ENCODE measurements at places on chromosomes 4 and X.

DNA sequence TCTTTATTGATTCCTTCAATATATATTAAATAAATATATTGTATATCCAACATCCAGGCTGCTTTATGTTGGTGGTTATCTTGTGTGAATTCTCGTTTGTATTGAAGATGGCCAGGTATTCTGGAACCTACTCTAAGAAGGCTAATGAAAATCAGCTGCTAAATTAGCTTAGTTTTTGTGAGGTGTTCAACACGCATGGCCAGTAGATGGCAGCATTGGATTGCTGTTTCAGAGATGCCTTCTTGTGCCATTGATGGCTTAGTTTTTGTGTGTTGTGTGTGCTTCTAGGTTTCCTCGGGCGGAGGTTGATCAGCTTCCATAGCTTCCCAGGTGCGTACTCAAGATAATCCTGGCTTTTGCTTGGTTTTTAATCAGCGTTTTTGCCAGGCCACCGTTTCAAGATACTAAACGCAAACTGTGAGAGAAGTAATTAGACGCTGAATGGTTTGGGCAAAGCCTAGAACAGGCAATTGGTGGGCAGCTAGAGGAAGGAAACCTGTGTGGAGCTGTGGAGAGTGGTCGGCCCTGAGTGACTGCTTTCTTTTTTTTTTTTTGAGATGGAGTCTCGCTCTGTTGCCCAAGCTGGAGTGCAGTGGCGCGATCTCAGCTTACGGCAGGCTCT, 15.1 kb downstream of the NOCT start:
- peak; percentile 51 for DNase-seq

- DNase-seq: peak; percentile 56
These were observed 154.7 kb upstream of the STX18 start for GRCh38 chr4:4696530-4696929.

GRCh38 chr4:112253382-112254000, 21.9 kb downstream of the AP1AR start:
- no peak for DNase-seq

DNA sequence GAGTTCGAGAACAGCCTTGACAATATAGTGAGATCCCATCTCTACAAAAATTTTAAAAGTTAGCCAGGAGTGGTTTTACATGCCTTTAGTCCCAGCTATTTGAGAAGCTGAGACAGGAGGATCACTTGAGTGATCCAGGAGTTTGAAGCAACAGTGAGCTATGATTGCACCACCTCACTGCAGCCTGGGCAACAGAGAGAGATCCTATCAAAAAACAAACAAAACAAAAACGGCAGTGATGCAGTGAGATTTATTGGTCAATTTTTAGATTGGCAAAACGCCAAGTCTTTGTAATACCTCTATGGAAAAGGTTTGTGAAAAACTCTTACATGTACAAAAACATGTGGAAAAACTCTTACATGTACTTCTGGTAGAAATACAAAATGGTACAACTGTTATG, 91.3 kb downstream of the PTPN13 start:
- no peak for DNase-seq

- no peak for DNase-seq
These were observed 39.8 kb upstream of the S100G start for GRCh38 chrX:16610121-16610621.

DNA sequence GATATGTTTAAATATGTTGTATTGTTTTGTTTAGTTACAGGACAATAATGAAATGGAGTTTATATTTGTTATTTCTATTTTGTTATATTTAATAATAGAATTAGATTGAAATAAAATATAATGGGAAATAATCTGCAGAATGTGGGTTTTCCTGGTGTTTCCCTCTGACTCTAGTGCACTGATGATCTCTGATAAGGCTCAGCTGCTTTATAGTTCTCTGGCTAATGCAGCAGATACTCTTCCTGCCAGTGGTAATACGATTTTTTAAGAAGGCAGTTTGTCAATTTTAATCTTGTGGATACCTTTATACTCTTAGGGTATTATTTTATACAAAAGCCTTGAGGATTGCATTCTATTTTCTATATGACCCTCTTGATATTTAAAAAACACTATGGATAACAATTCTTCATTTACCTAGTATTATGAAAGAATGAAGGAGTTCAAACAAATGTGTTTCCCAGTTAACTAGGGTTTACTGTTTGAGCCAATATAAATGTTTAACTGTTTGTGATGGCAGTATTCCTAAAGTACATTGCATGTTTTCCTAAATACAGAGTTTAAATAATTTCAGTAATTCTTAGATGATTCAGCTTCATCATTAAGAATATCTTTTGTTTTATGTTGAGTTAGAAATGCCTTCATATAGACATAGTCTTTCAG, 26.9 kb downstream of the NUDT6 start:
- no peak for DNase-seq

DNA sequence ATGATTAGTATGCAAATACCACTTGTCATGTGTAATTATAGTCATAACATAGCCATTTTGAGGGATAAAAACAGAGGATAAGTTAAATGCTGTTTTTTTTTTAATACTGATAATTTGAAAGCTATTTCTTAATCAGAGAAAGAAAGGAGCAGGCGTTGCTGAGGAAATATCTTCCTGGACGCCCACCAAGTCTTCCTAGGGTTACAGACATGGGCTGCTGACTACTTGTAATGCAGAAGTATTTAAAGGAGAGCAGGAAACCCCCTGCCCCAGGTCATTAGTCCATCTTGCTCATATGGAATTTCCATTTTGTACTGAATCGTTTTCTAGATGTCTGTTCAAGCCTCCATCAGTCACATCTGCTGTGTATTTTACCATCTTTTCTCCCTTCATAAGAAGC, 176.2 kb downstream of the ADGRL3 start:
- no peak for DNase-seq

DNA sequence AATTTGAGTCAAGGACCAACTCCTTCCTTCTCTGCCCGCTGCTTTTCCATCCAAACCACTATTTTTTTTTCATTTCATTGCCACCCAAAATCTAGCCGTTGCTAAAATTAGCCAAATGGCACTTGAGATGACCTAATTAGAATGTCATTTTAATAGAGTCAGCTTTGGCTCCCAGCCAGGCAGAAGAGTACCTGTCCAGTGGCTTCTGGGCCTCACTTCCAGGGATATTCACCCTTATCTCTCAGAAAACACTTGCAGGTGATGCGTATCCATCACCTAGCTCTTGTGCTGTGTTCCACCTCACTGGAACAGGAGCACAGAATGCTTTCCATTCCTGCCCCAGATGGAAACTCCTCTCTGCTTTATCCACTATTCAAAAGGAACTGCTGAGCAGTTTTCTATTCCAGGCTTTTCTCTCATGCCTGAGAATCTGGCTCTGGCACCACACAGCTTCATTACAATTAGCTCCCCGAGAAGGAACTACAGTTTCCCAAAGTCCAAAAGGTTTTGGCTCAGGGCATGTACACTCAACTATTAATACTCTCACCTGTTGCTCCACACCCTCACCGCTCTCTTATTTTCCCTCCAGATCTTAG, 18.5 kb downstream of the MAGEA9B start:
- DNase-seq: no peak

DNA sequence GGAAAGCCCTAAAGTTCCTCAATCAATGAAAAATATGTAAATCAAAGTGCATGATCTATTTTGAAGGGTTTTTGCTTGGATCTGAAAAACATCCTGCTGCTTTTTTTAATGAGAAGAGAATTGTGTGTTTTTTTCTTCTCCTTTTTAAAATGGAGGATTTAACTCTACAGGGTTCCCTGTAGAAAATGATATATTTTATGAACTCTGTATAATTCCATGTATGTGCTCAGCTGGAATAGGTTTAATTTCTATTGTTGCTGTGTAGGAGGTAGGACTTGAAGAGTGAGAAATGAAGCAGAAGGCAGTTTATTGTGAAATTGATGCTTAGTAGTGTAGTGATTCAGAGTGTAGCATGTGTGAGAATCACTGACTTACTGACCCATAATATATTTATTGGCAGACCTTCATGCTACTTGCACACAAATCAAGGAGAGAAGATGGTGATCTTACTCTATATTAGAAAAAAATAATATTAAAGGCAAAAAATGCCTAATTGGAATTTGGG, 286.8 kb upstream of the FSTL5 start:
- no peak for DNase-seq

DNA sequence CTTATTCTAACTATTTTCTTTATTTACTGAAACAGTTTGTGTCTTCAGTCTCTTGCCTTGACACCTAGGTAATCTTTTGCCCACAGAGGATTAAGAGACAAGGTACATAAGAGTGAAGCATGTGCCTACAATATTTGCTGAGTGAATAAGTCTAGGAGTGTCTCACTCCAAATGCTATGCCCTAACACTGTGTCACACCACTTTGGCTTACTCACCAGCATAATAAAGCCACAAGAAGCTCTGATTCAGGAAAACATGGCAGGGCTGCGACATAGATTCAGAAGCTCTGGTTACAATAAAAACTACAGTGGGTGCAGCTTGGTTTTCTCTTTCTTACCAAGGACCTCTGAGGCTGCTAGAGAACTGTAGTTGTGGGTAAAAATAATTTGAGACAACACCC, 127.1 kb downstream of the RBM46 start:
- no peak for DNase-seq

- no peak for DNase-seq
These were observed 16.7 kb upstream of the SOD3 start for GRCh38 chr4:24778464-24779225.

GRCh38 chr4:22502895-22503814, 12.7 kb downstream of the ADGRA3 start:
- no peak for DNase-seq

DNA sequence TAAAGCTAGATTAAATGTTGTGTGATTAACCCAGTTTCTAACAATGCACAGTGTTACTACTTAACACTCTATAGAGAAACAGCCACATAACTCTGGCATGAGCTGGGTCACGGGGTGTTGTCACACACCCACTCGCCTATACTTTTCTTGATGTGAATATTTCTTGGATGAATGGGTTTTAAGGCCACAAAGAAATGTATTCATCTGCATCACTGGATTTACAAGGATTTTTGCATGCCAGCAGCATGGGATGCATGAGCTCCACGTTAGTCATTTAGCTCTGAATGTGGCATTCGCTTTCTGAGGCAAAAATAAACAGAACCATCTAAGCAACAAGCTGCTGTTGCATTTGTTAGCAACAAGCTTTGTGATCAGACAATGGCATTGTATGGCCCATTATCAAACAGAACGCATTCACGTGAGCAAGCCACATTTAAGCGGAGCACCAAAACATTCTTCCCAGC, 89.7 kb downstream of the LRP2BP start:
- no peak for DNase-seq

DNA sequence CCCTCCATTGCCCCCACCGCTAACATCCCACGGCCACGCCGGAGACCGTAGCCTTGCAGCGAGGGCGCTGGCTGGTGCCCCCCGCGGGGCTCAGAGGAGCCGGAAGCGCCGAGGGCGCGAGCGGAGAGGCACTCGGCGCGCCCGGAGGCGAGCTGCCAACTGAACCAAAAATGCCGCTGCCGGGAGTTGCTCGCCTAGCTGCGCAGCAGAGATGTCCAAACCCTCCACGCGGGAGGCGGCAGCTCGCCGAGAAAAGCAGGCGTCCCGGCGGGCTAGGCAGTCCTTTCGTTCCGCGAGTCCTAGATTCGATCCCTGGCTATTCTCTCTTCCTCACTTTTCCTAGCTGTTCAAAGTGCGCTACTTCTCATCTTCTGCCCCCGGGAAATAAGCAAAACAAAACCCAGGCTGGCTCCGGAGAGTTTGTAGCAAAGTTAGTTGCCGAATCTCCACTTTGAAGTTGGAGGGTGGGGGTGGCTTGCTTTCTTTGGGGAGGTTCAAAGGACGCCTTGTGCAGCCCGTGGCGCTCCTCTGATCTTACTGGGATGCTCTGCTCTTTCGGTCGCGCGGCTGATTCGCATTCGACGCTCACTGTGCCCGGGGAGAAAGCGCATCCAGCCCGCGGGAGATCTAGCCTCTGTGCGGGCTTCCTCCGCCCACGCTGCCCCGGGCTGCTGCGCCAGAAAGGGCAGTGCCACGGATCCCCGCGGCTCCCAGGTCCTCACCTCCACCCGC, 723 bp downstream of the NKX6-1 start:
- DNase-seq: no peak

DNA sequence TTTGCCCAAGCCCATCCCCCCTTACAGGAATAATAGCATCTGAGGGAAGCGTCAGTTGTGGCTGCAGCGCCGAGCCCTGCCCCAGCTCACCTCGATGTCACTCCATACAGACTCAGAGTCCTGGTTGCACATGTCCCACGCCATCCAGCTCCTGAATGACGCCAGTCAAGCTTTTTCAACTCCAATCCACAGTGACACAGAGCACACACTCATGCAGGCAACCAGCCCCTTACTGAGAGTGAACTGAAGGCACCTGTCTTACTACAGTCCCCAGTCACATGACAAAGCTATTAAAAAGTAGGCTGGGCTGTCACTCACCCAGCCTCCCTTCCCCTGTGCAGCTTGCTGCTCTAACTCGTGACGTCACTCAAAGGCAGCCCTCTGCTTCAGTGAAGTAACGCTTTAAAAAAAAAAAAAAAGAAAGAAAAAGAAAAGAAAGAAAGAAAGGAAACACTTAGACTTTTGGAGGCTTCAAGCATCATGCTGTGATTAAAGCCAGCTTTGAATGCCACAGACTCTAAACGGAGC, at the start of gene PPARGC1A:
Gene PPARGC1A, minus strand, starts transcription at position 234 of the 528 bp plus-strand sequence. Its CDS starts 90 bp downstream, at position 144.
- no peak for DNase-seq

- no peak for DNase-seq
These were observed 9.7 kb upstream of the MYOZ2 start for GRCh38 chr4:119125931-119126330.

- no peak for DNase-seq
These were observed 171.3 kb downstream of the BTC start for GRCh38 chr4:74623041-74623440.

GRCh38 chr4:7323872-7324650, 110.7 kb downstream of the PSAPL1 start:
- peak; percentile 54 for DNase-seq

GRCh38 chr4:182427554-182427953, 184.4 kb downstream of the TENM3 start:
- DNase-seq: no peak

DNA sequence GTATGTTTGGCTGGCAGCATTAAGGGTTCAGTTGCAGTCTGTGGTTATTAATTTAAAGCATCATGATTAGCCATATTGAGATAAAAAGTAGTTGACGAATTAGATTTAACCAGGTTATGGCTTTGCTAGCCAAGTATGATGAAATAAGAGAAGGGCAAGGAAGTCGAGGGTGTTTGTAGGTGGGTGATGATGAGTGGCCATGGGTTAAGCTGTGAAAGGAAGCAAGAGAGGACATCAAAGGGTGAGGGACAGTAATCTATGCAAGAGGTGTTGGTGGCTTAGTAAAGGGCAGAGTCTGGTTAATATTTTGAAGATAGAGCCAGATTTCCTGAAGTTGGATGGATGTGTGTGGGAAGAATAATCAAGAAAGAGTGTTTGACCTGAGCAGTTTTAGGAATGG, 44.5 kb downstream of the STIM2 start:
- no peak for DNase-seq

- no peak for DNase-seq
These were observed 687 bp downstream of the CDK16 start for GRCh38 chrX:47218920-47219815.

GRCh38 chr4:74308215-74308614, at the start of gene EPGN:
EPGN (plus strand) TSS chr4:74308470; CDS start chr4:74308534, 64 bp downstream.
- DNase-seq: no peak

All from D721Med (cell line).